Fibroblast of mammary gland (primary cell): ENCODE measurements at places on chromosomes 12 and 14.

GRCh38 chr12:111148005-111148404 lies 220.9 kb downstream of the PHETA1 start:
- DNase-seq: no peak

DNA sequence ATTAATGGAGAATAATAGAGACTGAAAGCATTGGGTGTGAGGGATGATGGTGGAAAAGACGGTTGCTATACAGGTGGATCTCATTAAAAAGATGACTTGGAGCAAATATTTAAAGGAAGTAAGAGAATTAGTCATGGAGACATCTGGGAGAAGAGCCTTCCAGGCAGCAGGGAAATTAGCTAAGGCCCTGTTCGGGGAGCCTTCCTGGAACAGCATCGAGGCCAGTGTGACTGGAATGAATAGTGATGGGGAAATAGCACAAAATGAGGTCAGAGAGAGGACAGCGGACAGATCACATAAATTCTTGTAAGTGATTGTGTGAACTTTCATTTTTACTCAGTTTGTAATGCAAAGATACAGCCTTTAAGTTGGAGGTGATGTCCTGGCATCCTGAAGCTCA lies 842.3 kb downstream of the SLC6A15 start:
- DNase-seq: peak; percentile 98

DNA sequence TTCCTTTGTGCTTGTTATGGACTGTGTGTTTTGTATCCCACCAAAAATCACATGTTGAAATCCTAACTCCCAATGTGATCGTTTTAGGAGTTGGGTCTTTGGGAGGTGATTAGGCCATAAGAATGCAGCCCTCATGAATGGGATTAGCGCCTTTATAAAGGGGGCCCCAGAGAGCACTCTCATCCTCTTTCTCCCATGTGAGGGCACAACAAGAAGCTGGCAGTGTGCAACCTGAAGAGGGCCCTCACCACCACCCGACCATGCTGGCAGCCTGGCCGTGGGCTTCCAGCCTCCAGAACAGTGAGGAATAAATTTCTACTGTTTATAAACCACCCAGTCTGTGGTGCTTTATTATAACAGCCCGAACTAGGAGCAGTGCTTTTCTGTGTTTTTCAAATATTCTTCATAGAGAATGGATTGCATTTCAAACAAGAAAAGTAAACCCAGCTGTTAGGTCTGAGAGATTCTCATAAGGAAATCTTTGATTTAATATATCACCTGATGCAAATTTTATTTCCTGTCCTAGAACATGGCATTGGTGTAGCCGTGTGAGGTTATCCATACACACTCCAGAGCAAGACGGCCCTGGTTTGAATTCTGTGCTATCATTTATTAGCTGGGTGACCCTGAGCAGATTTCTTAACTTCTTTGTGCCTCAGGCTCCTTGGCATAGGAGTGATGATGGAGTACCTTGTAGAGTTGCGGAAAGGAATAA lies 27.8 kb downstream of the HSPB8 start:
- DNase-seq: no peak

DNA sequence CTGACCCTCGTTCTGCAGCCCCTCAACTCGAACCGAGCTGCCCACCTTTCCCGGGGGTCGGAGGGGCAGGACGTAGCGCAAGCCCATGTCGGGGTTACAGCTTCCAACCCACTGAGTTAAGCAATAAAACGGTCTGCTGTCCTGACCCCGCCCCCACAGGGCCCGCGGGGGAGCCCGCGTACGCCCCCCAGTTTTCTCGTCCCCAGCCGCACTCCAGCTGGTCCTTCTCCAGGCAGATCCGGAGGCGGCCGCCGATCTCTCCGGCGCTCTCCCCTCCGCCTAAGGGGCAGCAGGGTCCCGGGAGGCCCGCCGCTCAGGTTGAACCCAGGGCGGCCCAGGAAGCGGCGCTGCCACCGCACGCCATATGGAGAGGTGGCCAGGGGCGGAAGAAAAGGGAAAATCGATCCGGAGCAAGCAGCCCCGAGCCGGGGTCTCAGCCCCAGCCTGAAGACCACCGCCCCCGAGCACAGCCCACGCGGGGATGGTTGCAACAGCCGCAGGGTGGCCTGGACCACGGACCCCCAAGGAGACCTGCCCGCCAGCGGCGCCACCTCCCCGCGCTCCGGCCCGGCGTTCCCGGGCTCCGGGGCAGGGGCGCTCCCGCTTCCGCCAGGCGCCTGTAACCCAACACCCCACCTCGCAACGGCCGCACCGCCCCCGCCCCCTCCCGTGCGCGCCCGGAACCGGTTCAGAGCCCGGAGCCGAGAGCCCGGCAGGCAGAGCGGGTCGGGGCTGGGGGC lies 760 bp downstream of the ACTN1 start:
- DNase-seq: peak; percentile 42

- DNase-seq: no peak
Observed at GRCh38 chr12:132575661-132576060, 34.7 kb downstream of the LRCOL1 start.

GRCh38 chr12:72865921-72866320 lies 593.8 kb downstream of the TRHDE start:
- no peak for DNase-seq

DNA sequence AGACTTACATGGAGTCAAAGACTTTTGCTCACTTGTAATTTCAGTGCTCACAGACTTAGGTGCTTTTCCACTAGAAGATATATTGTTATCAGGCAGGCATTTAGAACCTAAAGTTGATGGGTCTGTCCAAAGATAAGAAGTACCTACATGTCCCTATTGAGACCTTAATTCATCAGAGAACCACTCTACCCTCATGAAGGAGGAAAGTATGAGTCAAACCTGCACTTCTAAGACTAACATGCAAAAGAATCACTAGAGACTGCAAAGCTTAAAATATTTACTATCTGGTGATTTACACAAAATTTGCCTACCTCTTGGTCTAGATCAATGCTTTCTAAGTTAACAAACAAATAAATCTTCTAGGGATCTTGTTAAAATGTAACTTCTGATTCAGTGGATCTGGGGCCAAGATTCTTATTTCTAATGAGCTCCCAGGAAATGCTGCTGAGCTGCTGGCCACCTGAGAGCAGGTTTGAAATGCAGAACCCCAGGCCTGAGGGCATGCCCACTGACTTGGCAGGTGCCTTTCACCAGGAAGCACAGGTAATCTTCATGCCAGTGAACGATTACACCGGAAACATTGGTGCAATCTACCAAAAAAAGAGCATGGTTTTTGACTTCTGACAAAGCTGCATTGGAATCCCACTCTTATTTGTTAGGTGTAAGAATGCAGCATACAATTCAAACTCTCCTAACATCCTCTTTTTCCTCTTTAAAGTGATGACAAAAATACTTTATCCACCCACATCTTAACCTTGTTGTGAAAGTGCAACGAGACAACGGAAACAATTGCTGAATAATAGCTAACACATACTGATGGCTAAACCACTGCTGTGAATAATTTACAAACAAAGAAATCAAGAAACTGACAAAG lies 214.2 kb downstream of the ADAMTS20 start:
- DNase-seq: peak; percentile 45

DNA sequence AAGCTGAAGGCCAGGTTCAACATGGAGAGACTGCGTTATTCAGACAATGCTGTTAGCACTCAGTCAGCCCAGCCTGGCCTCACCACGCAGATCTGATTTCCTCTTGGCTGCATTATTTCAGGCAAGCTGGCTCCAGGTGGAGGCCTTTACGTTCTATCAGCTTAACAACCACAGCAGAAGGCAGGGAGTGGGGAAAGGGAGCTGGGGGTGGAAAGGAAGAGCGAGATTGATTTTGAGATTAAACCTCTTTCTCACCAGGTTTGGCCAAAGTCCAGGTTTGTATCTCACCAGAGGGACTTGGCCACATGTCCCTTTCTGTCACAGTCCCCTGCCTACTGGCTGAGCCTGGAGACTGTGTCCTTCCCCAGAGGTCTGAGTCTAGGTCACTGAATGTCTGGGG lies 543.7 kb upstream of the TMEM132C start:
- DNase-seq: no peak

DNA sequence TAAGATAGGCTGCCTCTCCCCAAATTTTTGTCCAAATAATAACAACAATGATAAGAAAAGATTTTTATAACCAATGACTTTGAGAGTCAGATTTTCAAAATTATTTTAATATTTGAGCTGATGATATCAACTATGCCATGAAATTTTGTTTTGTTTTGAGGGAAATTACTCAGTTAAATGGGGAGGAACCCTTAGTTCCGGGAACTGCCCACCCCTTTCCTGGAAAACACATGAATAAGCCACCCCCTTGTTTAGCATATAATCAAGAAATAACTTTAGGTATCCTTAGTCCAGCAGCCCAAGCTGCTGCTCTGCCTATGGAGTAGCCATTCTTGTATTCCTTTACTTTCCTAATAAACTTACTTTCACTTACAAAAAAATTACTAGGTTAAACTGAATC lies 61.4 kb downstream of the HMGA2 start:
- DNase-seq: no peak

- peak; percentile 60 for DNase-seq
Observed at GRCh38 chr14:26527095-26527494, 70.7 kb downstream of the NOVA1 start.

DNA sequence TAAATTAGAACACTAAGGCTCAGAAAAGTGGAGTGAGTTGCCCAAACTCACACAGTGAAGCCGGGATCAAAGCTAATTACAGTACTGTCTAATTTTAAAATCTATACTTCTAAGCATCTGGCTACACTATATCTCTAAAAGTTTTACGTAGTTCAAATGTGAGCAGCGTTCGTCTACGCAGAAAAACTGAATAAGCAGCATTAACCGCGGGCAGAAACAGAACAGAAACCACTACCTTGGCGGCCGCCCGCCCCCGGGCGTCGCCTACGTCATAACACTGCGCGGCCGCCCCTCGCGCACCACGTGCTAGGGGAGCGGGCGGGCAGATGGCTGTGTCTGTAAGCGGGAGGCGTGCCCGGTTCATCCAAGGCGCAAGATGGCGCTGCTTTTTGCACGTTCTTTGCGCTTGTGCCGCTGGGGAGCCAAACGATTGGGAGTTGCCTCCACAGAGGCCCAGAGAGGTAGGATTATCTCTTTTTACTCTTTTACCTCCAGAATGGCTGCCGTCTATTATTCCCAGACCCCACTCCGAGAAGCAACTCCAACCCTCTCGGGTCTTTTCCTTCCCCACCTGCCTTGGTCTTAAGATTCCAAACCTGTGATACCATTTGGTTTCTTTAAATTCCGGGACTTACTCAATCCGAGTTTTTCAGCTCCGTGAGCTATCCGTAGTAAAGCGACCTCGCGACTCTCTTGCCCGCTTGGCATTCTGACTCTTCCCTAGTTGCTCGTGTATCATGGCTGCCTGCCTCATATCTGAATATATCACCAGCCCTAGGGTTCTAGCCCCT lies at the start of gene SPRYD4:
SPRYD4 (plus strand) TSS at position 363 of the 791 bp plus-strand sequence; CDS start at position 377, 14 bp downstream.
- peak; percentile 89 for DNase-seq
